ENCODE measurements at places on chromosomes 3 and 15. TPM values are rescaled to one million over a fixed set of nuclear protein-coding genes. Genes with fewer than 3 reads are reported as not detected.

Gene ADPRH
- total RNA-seq: 10.1 TPM

Gene KNG1
- total RNA-seq: 0.62 TPM

Gene ACTL6A
- 19.1 TPM for total RNA-seq

Gene MKRN3
- total RNA-seq: 0.97 TPM

Gene SNRPA1
- total RNA-seq: 30.4 TPM

Data from Right ventricle myocardium inferior (tissue), 1 donor.